ENCODE measurements at places on chromosomes 13 and 19. TPM values are rescaled to one million over a fixed set of nuclear protein-coding genes. Genes with fewer than 3 reads are reported as not detected.

The TMEM255B gene
- 5.5 TPM for total RNA-seq

The TJP3 gene
- 18.3 TPM for total RNA-seq

The STOML3 gene
- not detected for total RNA-seq

The NCAN gene
- 0.23 TPM for total RNA-seq

The KIR3DL3 gene
- total RNA-seq, result not detected

The GPR12 gene
- 0.06 TPM for total RNA-seq

The PLA2G4C gene
- 20.6 TPM for total RNA-seq

The GNG7 gene
- total RNA-seq, result 6.3 TPM

The ZNF132 gene
- total RNA-seq, result 11.8 TPM

The KIR2DL1 gene
- not detected for total RNA-seq

The C19orf85 gene
- total RNA-seq, result not detected

The ATP4A gene
- 0.41 TPM for total RNA-seq

The POSTN gene
- total RNA-seq, result 196 TPM

The ZNF793 gene
- 11.4 TPM for total RNA-seq

The SERPINE3 gene
- total RNA-seq, result not detected

The DNAAF3 gene
- total RNA-seq, result 5.2 TPM

The CGB3 gene
- not detected for total RNA-seq

The SHANK1 gene
- total RNA-seq, result 10.2 TPM

The SHFL gene
- total RNA-seq, result 25.0 TPM

The OR7A10 gene
- total RNA-seq, result not detected

The PTH2 gene
- total RNA-seq, result not detected

The TMEM190 gene
- not detected for total RNA-seq

The CYP2A7 gene
- not detected for total RNA-seq

The ATP7B gene
- 16.8 TPM for total RNA-seq

The PLVAP gene
- total RNA-seq, result 157 TPM

The NTF4 gene
- total RNA-seq, result 5.4 TPM

The ICAM4 gene
- 3.0 TPM for total RNA-seq

The USHBP1 gene
- total RNA-seq, result 9.8 TPM

Measured in metanephros (tissue), 2 donors.